ENCODE measurements at places on chromosomes 11 and 22. TPM values are rescaled to one million over a fixed set of nuclear protein-coding genes. Genes with fewer than 3 reads are reported as not detected.

The NAALAD2 gene
- total RNA-seq, result 11.4 TPM

The SCGB1C1 gene
- total RNA-seq, result not detected

The B4GALNT4 gene
- total RNA-seq, result 10.8 TPM

DNA sequence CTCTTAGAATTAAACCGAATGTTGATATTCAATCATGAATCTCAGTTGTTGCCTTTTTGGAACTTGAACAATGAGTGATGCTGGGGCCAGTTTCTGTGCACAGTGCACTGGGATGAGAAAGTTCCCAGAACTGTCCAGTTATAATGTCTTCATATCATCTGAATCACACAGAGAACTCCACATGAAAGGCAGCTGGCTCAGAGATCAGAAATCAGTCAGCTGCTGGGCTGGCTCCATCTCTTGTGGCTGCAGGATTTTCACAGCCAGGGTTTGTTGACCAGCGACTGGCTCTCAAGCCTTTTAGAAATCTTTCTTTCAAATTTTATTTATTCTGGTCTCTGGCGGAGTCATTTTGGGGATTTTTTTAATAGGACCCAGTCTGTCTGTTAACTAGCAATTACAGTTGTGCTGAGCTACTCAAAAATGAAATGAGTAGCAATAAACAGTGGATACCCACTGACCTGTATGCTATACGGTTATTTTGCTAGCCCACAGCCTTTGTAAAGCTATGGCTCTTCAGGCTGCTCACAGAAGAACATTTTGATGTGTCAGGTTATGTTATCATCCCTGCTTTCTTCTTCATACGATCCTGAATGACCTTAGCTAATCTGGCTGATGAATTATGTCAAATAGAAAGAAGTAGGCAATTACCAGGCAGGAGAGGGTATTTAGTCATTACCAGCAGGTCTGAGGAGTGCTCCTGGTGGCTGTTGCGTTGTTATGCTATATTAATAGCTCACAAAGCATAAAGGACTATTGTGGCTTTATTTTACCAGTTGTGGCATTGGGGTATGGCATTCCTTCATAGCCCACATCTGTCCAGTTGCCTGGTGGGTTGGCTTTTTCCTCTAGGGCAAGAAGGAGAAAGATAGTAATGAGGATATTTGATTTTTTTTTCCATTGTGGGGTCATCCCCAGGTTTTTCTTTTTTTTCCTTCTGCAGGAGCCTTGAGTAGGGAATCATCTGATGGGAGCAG is 3.6 kb downstream of the FAT3 start:
- no peak for DNase-seq

DNA sequence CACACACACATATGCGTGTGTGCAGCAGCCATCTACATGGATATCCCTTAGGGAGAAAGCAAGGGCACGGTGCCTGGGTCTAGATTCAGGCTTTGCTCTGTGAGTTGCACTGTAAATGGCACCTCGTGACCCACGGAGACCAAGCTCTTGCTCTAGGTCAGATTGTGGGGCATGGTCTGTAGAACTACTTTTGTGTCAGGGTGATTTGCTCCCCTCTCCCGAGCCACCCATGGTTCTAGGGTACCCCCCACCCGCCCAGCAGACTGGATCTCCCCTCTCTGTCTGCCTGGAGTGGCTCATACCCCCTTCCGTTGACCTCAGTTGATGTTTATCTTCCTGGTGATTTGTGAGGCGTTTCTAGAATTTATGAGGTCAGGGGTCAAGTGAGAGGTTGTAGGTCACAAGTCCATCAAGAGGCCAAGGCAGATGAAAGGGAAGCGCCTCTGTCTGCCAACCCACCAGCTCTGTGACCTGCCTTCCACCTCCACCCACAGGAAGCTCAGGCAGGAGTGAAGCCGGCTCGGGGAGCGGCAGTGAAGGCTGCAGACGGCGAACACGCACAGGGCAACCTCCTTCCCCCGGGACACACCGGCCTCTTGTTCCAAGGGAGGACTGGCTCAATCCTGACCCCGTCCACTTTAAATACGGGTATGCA is 76.2 kb upstream of the TTLL12 start:
- DNase-seq, result no peak

All from skin of body (tissue), 3 donors.